Activated CD8-positive, alpha-beta memory T cell treated with anti-CD3 and anti-CD28 coated beads for 24 hours (primary cell): ENCODE measurements at places on chromosomes 13 and 19.

DNA sequence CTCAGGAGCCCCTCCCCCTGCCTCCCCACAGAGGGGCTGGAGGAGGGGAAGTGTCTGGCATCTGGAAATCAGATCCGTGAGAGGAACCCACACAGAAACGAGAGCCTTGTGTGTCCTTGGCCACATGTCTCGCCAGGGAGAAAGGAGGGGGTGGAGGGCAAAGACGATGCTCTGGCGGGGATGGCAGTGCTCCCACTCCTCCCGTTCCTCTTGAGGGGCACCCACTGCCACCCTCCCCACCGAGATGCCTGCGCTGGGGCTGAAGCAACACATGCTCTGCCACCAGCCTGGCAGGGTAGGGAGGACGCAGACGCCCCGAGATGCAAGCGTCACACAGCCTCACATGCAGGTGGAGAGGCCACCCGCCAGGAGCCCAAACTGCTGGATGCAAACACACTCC lies 2.8 kb downstream of the ADGRL1 start:
- DNase-seq, result no peak

DNA sequence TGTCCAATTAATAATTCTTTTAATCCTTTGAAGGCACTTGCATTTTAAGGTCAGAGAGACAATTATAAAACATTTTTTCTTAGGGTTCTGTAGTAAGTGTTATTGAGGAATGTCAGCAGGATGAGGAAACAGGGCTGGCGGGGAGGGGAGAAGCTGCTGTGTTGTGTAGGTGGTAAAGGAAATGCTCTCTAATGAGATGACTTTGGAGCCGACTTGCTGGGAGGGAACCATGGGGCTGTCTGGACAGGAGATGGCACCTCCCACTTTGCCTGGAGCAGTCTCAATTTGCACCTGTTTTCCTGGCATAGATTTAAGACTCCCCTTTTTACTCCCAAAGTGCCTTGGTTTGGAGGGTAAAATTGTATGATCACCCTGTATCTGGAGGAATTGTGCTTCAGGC lies 230.4 kb downstream of the ATP8A2 start:
- no peak for DNase-seq

DNA sequence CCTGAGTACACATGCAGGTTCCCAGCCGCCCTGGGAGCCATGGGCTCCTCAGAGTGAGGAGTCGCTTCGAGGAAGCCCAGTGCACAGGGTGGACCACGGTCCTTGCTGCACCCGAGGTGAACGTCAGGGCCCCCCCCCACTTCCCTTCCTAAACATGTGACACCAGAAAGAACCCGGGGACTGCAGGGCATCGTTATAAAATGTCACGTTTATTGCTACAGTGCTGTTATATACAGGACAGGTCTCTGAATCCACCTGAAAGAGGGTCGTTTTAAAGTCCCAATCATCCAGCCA lies 3.8 kb upstream of the UQCR11 start:
- DNase-seq, result peak; percentile 72

DNA sequence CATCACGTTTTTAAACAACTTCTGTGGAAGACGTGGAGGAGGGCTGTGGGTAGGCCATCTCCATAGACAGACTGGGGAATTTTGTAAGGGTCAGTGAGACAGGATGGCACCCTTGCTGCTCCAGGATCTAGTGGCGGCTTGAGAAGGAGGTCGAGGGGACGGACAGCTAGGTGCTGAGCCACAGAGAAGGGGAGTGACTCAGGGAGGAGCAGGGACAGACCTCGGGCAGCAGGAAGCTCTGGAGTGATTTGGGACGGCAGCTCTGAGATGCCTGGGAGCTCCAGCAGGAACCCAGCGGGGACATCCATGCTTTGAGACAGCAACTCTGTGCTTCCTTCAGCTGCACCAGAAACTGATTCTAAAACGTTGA lies 169.1 kb upstream of the SOX1 start:
- DNase-seq, result no peak

DNA sequence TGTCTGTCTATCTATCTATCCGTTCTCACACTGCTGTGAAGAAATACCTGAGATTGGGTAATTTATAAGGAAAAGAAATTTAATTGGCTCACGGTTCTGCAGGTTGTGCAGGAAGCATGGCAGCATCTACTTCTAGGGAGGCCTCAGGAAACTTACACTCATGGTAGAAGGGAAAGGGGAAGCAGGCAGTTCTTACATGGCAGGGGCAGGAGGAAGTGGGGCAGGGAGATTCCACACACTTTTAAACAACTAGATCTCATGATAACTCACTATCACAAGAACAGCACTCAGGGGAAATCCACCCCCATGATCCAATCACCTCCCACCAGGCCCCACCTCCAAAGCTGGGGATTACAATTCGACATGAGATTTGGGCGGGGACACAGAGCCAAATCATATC lies 105.3 kb downstream of the SLC10A2 start:
- DNase-seq, result no peak

DNA sequence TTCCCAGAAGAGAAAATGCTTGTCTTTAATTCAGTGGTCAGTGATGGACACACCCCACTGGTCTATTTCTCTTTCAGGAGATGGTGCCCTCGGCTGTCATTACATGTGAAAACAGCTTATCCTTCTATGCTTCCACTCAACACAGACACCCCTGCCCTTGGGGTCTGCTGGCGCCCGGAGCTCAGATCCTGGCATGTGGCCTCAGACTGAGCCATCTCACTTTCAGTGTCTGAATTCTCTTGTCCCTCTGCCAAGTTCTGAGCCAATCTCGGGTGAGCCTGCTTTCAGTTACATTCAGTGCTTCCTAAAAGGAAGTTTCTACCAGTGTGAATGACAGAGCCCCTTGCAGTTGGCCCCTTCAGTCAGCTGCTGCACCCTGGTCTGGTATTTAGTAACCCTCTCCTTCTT lies 293.6 kb downstream of the DNAJC15 start:
- no peak for DNase-seq

DNA sequence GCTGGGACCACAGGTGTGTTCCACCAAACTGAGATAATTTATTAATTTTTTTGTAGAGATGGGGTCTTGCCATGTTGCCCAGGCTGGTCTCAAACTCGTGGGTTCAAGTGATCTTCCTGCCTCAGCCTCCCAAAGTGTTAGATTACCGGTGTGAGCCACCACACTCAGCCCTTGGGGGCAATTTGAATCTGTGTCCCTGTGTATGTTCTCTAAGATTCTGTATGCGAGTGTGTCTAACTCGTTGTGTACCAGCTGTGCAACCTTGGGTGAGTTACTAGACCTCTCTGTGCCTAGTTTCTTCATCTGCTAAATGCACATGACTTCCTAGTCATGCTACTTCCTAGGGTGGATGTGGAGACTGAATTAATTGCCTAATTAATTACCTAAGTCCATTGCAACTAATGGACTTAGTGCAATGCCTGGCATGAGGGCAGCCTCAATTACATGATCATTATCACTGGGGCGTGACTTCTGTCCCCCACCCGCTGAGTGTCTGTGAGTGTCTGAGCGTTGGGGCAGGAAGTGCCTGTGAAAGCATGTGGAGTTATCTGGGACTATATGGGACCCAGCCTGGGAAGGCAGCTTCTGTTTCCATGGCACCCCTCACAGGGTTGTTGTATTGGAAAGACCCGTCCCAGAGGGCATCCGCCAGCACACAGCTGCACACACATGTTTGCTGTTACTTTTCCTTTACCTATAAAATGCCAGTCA lies 1.8 kb upstream of the NCCRP1 start:
- no peak for DNase-seq
